ENCODE measurements at places on chromosomes 12 and 14. TPM values are rescaled to one million over a fixed set of nuclear protein-coding genes. Genes with fewer than 3 reads are reported as not detected.
A peak's percentile ranks its signal among the peaks of the same experiment; 100 is the strongest.

The RNASE7 gene
- total RNA-seq = 0.32 TPM

The RBP5 gene
- 2.5 TPM for total RNA-seq

The PTPRB gene
- total RNA-seq = 29.4 TPM

The RTL1 gene
- not detected for total RNA-seq

The JPH4 gene
- 3.7 TPM for total RNA-seq

The ADAM21 gene
- not detected for total RNA-seq

The RBM25 gene
- total RNA-seq = 66.0 TPM

The IL31 gene
- not detected for total RNA-seq

The MAP1LC3B2 gene
- 1.7 TPM for total RNA-seq

- no peak for DNase-seq
Measured at GRCh38 chr12:89514751-89515150, 9.8 kb downstream of the GALNT4 start.

- no peak for DNase-seq
Measured at GRCh38 chr14:90743425-90743824, 72.8 kb downstream of the TTC7B start.

GRCh38 chr14:24439830-24440605 lies 2.6 kb downstream of the SDR39U1 start:
- peak; percentile 15 for DNase-seq

- DNase-seq = no peak
Measured at GRCh38 chr14:74683406-74683805, 29.5 kb downstream of the AREL1 start.

GRCh38 chr12:32821293-32821692 lies 65.6 kb upstream of the YARS2 start:
- DNase-seq = no peak

DNA sequence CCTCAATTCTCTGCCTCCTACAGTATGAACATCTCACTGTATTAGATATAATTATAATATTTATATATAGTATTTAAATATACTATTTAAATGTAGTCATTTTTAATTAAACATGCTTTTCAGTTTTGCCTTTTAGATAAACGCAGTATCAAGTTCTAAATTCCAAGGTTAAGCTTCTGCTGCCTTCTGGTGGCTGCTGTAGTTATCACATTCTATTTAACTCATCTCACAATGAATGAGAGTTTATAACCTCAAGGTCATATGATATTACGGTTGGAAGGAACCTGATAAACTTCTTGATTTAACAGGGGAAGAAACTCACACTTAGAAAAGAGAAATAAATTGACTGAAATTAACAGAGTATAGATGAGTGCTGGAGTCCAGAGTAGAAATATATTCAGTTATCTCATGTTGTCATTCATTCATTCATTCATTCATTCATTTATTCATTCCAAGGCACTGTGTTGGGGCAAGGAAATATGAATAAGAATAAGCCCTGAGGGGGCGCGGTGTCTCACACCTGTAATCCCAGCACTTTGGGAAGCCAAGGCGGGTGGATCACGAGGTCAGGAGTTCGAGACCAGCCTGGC lies 31.9 kb downstream of the GUCY2C start:
- no peak for DNase-seq

DNA sequence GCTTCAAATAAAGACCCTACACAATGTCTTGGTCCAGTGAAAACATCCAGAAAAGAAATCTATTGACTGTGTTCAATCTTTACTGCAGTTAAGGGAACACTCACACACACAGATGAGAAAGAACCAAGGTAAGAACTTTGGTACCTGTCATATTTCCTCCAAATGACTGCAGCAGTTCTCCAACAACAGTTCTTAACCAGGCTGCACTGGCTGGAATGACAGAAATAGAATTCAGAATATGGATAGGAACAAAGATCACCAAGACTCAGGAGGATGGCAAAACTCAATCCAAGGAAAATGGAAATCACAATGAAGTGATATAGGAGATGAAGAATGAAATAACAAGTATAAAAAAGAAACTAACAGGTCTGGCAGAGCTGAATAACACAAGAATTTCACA lies 36.6 kb downstream of the ADAM20 start:
- DNase-seq = no peak

DNA sequence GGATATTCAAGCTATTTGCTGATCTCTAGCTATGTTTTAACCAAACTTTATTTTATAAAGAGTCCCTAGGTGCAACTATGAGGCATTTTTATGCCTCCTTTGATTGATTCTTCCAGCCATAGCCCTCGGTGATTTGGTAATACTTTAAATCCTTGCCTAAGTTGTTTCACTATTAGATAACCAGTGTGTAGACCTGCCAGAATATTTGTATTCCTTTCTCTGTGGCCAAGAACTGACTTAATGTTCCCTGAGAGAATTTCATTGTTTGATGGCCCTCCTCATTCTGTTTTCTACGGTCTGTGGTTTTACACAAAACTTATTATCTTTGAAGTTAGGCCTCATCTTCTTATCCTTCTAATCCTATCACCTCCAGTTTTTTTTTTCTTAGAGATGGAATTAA lies 109.7 kb upstream of the MDGA2 start:
- DNase-seq = no peak

- DNase-seq = peak; percentile 72
Measured at GRCh38 chr12:113267621-113268020, 46.4 kb downstream of the TPCN1 start.

- DNase-seq = no peak
Measured at GRCh38 chr12:62032870-62033269, 227.3 kb upstream of the USP15 start.

- DNase-seq = no peak
Measured at GRCh38 chr12:42923583-42923982, 334.0 kb upstream of the PRICKLE1 start.

DNA sequence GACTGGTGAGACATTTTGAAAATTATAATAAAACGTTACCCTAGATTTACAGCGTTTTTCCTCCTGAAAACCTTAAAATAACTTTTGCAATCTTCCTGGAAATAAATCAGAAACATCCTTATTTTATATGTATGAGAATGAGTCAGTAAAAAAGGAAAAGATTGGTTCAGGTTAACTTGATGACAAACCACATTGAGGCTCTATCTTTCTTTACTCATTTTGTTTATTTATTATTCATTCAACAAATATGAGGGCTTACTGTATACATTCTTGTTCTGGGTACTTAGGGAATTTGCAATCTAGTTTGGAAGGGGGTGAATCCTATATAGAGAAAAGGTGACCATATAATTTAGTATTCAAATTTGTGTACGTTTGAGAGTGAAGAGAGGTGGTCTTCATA lies 156.6 kb downstream of the UNC79 start:
- no peak for DNase-seq

DNA sequence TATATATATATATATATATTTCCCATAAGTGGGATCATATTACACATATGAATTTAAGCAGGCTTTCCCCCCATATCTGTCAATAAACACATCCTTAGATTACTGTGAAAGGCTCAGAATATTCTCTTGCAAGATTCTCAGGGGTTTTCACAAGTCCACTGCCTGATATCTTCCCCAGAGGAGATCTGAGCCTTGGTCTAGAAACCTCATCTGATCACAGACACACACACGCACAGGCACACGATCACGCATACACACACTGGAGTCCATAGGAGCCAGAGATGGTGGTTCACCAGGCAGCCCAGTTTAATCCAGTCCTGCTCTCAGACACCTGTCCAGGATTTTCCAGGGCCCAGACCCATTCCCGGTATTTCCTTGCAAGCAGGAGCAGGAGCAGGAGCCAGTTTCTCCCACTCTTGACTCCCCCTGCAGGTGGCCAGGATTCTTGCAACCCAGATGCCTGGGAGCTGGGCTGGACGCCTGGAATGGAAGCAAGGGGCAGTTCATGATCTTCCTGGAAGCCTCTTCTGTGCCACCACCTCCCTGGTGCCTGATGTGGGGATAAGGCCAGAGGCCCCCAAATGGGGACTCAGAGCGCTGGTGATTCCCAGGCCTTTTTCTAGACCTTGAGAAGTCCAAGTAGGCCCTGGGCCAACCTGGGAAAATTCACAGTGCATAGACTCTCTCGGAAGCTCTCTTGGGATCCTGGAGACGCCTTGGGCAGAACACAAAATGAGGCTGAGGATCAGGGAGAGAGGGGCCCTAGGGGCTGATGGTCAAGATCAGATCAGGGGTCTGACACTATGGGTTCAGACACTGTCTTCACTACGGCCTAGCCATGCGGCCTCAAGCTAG lies 16.5 kb upstream of the KRT78 start:
- DNase-seq = peak; percentile 85

- no peak for DNase-seq
Measured at GRCh38 chr14:36083317-36083716, 93.2 kb downstream of the PTCSC3 start.

DNA sequence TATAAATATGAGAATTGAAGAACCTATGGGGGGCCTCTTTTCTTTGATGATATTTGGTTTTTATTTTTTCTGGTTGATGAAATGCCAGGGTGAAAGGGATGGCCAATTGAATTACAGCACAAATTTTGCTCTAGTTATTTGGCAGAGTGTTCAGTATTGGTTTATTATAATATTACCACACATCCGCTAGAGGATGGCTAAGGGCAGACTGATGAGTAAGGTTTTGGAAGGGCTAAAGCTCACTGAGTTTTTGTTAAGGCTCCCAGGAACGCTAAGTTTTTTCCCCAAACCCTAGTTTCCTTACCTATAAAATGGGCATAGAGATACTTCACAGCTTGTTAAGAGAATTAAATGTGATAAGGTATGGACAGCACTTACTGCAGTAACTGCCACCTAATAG lies 34.3 kb upstream of the LRRC10 start:
- no peak for DNase-seq

GRCh38 chr12:57627501-57628279 lies 5.3 kb downstream of the B4GALNT1 start:
- no peak for DNase-seq

- DNase-seq = peak; percentile 74
Measured at GRCh38 chr12:131929581-131930456, 743 bp downstream of the PUS1 start.

- no peak for DNase-seq
Measured at GRCh38 chr12:92676710-92677109, 26.1 kb upstream of the PLEKHG7 start.

DNA sequence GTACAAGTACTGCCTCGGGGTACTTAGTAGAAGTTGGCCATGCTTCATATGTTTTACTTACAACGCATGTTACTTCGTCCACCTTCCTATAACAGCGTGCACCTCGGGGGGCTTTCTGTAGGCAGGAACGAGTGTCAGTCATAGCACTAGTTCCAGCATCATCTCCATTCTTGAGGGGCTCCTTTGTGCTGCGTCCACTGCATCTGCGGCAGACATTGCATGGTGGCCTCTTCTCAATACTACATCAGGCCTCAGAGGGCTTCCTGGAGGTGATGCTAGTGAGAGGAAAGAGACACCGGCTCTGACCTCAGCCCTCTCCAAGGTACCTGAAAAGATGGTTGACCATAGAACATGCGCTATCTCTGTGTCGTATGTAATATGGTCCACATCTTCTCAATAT lies 121.2 kb upstream of the RTL1 start:
- DNase-seq = no peak
